ENCODE measurements at places on chromosomes 16 and 17.
A peak's percentile ranks its signal among the peaks of the same experiment; 100 is the strongest.

DNA sequence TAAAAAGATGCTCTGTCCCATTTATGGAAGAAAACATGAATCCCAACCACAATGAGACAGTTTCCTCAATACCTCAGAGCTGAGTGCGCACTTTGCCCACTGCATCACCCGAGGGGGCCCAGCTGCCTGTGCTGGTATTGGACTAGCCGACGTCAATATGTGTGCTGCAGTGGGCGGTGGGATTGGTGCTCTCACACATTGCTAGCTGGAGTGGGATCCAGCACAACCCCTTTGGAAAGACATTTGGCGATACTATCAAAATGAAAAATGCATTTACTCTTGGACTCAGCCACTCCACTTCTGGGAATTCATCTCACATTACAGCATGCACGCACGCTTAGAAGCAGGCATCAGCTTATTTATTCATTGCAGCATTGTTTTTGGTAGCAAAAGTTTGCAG, 289.2 kb upstream of the FOXF1 start:
- no peak for DNase-seq

- DNase-seq = no peak
These were observed 3.2 kb downstream of the KLHDC4 start for GRCh38 chr16:87762620-87763019.

- DNase-seq = no peak
These were observed 12.6 kb downstream of the MAP2K3 start for GRCh38 chr17:21297026-21297520.

DNA sequence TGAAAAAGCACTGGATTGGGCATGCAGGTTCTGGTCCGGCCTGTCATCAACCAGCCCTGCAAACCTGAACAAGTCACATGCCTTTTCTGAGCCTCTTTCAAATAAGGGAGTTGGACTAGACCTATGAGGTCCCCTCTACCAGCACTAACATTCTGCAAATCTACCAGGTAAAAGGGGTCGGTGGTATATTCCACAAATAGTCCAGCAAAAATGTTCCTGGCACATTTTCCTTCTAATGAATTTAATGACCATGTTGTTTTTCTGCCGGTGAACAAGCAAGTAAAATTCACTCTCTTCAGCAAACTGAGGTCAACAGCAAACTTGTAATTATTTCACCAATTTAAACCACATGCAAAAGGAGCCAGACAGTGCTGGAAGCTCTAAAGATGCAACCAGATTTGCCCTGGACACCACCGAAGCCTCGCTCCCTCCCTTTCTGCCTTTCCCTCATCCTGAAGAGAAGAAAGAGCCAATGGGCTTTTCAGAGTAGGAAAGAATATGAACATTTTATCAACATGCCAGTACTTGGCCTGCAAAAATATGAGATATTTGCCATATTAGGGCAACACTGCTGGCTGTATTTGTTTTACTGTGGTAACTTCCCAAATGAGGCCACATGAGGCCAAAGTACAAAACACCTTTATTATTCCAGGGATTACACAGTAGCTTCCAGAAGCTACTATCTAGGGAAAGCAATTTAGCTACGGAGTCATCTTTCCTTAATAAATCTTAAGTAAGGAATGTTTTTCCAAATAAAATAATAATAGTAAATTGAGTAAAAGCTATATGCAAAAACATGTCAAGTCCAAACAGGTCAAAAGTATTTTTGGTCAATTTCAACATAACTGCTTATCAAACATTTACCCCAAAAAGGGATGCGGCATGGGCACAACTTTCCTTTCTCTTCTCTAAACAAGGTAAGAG, 45.0 kb downstream of the USP31 start:
- no peak for DNase-seq

DNA sequence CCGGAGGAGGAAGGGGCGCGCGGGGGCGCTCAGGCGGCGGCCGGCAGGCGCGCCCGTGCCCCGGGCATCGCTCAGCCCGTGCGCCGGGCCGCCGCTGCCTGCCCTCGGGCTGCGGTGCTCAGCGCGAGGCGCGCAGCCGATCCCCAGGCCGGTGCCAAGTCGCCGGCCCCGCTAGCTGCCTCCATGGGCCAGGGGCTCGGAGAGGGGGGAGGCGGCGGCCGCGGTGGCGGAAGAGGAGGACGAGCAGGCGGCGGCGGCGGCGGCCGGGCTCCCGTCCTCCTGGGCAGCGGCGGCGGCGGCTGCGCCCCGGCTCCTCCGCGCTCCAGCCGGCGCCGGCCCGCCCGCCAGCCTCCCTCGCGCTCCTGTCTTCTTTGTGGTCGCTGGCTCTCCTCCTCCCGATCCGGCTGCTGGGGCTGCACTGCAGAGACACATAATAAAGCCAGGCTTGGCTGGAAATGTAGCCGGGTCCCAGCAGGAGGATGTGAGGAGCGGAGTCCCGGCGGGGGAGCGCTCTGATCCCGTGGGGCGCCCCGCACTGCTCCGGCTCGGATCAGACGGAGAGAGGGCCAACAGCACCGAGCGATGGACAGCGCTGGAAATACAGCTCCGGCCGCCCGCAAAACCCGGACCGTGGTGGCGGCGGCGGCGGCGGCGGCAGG, 889 bp upstream of the ZNF423 start:
- peak; percentile 69 for DNase-seq

DNA sequence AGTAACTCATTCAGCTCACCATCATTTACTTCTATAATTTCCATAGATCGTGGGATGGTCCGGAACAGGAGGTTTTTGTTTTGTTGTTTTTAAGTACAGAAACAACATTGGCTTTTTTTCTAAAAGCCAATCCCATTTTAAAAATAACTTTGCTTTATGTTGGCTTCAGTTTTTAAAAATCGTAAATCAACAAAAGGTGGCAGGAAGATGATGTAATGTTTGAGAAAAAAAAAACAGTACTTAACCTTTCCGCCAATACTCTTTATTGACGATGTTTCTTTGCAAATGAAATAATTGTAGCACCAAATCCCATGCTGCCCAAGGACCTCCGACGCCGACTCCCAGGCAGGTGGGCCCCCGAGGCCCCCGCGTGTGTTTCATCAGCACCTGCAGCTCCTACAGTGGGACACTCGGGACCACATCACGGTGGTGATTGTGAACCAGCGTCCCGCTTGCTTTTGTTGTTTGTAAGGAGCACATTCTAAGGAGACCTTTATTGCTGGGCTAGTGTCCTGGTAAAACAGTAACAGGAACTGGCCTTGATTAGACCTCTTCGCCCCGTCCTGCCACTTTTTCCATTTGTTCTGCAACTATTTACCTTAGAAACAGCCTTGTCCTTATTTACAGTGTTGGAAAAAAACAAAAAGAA, 140.2 kb upstream of the CHMP6 start:
- no peak for DNase-seq

DNA sequence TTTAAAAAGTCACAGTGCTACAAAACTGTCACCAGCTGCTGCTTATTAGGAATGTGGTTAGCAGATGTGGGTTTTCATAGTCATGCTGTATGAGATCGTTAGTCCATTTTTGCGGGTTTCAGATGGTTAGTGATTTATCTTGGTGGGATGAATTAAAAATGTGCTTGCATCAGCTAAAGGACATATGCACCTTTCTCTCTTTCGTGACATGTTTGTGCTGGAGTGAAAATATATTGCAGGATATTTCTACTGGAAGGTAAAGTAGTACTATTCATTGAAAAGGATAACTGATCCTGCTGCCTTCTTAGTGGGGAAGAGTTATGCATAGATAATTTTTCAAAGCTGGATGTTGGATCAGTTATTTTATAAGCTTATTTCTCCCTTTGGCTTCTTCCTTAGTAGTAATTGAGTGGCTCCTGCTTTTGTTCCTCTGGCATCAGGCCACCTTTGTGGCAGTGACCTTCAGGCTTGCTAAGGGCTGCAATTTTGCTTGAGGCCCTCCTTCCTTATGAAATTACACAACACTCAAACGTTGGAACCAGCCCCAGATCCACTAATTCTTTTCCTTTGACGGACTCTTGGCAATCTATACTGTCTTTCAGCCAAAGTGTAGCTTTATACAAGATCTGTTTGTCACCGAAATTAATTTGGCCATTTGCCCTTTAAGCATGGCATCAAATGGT, 7.5 kb upstream of the SNTB2 start:
- peak; percentile 25 for DNase-seq

DNA sequence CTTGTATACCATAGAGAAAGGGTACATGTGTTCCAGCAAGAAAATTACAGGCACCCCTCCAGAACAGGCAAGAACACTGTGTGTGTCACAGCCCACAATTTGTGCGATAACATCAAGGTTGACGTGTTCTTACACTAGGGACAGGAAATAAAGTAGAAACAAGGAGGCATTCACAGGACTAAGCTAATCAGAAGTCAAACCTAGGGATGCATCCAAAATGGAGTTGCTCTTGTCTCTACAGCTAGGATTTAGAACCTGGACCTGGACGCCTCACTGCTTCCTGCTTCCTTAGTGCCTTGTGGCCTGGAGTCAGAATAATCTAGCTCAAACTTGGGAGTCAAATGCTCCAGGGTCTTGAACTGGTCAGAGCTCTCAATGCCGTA, 41.3 kb downstream of the GINS3 start:
- DNase-seq = no peak

GRCh38 chr17:78779850-78780249, 2.2 kb downstream of the CYTH1 start:
- DNase-seq = no peak

- DNase-seq = no peak
These were observed 89.6 kb downstream of the RBFOX1 start for GRCh38 chr16:7422036-7422888.

GRCh38 chr16:66524601-66525164, 25.2 kb downstream of the TK2 start:
- no peak for DNase-seq

GRCh38 chr16:75475420-75475847, 10.9 kb upstream of the TMEM170A start:
- no peak for DNase-seq
